Psoas muscle (tissue), 8 donors: ENCODE measurements at places on chromosomes 3 and 15. TPM values are rescaled to one million over a fixed set of nuclear protein-coding genes. Genes with fewer than 3 reads are reported as not detected.

DNA sequence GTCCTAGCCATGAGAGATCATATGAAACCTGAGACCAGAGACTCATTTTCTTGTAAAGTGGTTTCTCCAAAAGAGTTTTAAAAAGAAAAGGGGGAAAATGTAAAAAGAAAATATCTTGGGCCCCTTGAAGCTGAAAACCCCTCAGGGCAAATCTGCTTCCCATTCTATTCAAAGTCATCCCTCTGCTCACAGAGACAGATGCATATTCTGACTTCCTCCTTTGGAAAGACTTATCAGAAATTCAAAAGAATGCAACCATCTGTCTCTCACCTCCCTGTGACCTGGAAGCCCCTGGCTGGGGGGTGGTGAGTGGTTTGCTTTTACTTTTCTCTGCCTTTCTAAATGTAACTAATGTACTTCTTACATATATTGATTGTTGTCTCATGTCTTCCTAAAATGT is 1154.8 kb downstream of the NSUN3 start:
- no peak for DNase-seq

DNA sequence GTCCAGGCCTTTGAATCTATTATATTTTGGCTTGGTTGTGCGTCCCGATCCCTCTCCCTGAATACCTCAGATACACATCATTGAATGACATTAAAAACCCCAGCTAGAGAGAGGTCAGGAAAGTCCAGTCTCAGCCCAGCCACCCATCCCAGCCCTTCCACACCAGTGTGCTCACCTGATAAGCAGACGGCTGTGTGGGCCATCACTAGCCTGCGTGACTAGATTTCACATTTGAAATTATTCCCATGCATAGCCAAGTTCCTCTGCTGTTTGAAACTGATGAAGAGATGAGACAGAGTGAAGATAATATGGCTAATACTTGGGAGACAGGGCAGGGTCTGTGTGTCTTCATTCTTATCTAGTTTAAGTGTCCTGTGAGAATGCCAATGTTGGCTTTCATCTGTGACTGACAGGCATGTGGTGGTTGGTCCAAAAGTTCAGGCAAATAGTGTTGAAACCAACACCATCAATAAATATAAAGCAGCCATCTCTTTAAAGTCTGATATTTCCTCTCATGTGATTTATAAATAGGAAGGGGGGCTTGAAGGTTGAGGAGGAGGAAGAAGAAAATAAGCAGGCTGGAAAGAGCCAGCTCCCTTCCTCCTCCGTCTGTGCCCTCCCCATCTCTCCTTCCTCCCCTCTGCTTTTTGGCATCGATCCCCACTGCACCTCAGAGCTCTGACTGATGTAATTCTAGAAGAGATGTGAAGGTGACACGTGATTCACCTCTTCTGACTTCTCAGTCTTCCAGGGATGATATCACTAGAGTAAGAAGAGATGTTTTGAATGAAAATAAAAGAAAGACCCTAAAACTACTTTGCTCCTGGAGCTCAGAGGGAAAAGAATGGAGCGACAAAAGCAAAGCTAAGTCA is 5.1 kb downstream of the FAM43A start:
- DNase-seq = no peak

ATP8B4 gene
- total RNA-seq = 1.8 TPM

- peak; percentile 34 for DNase-seq
Measured at GRCh38 chr3:121018917-121019321, 110.9 kb downstream of the STXBP5L start.

- DNase-seq = no peak
Measured at GRCh38 chr15:35519541-35520149, 26.3 kb downstream of the DPH6 start.

GRM2 gene
- total RNA-seq = 0.51 TPM

SEMA6D gene
- total RNA-seq = 3.6 TPM

- DNase-seq = no peak
Measured at GRCh38 chr3:31878231-31878838, 102.7 kb downstream of the OSBPL10 start.

GRCh38 chr15:33701304-33701696 is 267.0 kb upstream of the CHRM5 start:
- DNase-seq = no peak

DNA sequence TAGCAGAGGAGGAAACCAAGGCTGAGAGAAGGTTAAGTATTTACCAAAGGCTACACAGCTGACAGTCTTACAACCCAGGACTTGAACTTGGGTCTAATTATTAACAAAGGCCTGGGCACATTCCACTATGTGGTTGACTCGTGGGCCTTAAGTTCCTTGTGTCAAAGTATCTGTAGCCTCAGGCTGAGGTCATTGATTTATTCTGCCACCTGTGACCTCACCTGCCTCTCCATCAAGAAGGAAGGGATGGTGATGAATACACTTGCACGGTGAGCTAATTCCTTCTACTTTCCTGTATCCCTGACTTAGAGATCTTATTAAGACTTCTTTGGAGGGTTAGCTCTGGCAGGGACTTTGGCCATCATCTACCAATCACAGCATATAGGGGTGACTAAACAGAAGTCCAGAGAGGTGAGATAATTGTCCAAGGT is 19.9 kb upstream of the LRRC58 start:
- DNase-seq = no peak

DHX30 gene
- total RNA-seq = 43.3 TPM

GATM gene
- total RNA-seq = 41.3 TPM

GRCh38 chr3:127779747-127780146 is 42.6 kb downstream of the MGLL start:
- peak; percentile 33 for DNase-seq

DNA sequence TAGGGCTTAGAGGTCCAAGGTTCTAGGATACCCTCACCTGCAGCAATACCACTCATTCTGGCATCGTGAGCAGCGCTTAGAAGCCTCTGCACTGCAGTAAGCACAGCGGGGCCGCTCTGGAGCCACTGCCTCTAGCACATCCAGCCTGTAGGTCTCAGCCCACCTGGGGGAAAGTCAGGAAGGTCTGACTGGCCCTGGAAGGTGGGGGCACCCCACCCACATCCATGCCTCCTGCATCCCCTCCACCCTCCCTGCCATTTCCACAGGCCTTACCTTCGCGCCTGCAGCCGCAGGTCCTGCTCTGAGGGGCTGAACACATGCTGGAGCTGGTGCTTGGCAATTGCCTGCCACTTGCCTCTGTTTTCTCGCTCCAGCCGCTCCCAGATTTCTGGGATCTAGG is 901 bp upstream of the RASSF1 start:
- no peak for DNase-seq

DNA sequence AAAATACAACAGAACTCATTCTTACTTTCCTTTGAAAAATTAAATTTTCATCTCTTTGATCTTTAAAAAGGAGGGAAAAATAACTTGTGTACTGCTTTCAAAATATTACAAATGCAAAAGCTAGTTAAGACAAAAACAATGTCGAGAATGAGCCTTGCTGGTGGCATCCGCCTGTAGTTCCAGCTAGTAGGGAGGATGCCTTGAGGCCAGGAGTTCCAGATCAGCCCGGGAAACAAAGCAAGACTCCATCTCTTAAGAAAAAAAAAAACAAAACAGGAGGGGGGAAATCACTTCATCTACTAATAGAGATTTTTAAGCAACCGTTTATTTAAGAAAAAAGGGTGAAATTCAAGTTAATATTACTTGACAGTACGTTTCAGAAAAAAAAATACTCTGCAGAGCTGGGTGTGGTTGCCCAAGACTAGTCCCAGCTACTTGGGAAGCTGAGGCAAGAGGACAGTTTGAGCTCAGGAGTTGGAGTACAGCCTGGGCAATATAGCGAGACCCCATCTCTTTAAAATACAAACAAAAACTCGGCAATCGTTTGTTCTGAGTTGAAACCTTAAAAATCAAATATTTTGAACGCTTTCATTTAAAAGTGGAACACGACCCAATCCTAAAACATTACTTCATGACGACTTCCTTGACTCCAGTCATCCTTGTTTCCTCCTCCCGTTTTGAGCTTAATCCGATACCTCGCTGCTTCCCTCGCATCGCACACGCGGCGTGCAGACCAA is 1.2 kb downstream of the KPNA1 start:
- DNase-seq = no peak

SLC28A2 gene
- total RNA-seq = not detected

DNA sequence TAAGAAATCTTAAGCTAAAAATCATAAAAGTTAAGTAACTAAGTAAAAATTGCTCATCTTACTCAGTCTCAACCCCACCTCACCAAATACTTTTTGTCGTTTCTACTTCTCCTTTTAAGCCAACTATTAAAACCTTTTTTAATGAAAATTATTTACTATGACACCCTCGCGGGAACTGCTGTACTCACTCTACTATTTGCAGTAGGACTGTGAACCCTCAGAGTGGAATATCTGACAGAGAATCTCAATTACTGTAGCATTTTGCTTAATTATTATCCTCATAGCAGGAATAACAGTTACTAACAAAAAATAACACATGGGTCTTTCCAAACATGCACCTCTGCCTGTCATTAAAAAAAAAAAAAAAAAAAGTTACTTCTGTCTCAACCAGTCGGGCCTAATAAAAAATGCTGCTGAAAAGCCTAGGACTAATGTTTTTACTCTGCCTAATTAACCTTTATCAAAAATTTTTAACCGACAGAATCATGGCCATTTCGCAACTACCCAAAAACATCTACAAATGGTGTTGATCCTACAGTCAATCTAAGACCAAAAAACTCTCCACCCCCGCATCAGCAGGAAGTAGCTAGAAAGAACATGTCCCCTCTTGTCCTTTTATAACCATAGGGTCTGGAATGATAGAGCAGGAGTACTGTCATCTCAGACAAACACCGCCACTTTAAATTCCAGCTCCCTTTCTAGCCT is 10.2 kb downstream of the ALDH1L1 start:
- DNase-seq = no peak

DNA sequence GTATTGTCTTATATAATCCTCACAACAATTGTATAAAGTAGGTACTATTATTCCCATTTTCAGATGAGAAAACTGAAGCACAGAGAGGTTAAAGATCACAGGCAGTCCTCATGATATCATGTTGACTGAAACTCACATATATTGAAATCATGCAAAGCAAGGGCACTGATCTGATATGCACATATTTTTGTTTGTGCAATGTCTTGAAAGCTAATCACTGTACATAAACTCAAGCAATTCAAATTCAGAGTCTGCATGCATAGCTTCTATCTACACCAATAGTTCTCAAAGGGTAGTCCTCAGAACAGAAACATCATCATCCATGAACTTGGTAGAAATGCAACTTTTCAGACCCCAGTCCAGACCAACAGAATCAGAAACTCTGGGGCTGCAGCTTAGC is 119.2 kb upstream of the STT3B start:
- no peak for DNase-seq

GRCh38 chr3:157329551-157329950 is 107.1 kb upstream of the PTX3 start:
- DNase-seq = no peak

GRCh38 chr3:138806376-138807080 is 28.2 kb downstream of the PIK3CB start:
- no peak for DNase-seq

GRCh38 chr3:172260381-172260780 is 187.9 kb downstream of the GHSR start:
- no peak for DNase-seq

MAPKAPK3 gene
- total RNA-seq = 249 TPM

DNA sequence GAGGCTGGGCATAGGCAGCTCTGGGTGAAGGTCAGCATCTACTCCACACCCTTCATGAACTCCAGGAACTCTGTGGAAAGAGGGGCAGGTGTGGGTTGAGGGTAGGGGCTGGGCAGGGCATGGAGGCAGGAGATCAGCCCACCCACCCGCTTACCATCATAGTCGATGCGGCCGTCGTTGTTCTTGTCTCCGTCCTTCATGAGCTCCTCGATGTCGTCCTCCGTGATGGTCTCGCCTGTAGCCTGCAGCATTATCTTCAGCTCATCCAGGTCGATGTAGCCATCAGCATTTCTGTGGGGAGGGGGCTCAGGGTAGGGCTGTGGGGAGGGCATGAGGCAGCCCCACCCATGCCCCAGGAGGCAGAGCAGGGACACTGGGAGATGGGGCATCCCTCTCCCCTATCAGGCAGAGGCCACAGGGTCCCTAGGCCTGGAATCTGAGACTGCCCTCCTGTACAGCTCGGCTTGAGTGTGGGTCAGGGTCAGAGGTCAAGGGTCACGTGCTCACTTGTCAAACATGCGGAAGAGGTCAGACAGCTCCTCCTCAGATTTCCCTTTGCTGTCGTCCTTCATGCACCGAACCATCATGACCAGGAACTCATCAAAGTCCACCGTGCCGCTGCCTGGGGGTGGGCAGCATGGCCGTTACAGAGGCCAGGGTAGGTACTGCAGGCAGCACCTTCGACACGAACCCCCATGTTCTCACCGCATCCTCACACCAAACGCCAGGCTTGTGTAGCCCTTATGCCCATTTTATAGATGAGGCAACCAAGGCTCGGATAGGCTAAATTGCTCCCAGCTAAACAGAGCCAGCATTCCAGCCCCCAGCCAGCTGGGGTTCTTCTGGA is 2.4 kb downstream of the TNNC1 start:
- no peak for DNase-seq

- DNase-seq = no peak
Measured at GRCh38 chr3:8441969-8442559, 59.6 kb upstream of the LMCD1 start.

DNA sequence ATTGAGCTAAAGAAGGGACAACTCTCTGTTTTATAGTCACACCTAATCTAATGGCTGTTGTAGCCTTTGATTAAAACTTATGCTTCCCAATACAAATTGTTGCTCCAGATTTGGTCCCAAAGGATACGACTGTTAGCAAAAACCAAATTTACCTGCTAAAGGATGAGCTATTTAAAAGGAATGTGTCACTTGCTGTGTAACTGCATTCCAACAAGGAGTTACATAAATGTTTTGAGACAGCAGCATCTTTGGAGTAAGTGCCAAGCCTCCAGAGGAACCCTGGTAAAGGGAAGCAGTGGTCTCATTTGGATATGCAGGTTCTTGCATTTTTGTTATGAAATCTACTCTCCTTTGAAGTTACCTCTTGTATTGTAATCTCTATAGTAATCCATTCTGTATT is 233.3 kb downstream of the THSD4 start:
- DNase-seq = no peak

- no peak for DNase-seq
Measured at GRCh38 chr3:124582621-124583395, 147.4 kb upstream of the UMPS start.

DNA sequence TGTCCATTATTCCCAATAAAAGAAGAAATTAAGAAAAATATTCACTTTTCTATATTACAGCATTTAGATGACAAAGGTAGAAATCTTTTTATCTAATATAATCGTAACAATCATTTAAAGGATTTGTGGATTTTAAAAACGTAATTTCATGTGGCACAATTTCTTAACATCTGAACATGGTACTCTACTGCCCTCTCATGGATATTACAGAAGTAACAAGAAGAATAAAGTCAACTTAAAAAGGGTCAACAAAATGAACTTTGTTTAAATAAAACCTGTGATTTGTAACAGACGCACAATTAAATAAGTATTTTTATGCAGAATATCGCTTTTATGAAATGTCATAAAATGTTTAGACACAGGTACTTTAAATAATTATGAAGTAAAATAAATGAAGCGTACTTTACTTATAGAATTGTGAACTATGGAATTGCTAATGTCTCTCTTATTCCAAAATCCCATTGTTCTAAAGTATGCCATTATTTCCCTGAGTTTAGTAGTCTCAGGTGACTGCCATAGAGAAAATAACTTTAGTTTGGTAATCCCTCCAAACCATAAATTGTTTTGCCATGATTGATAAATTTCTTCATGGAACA is 366.8 kb upstream of the ZNF385D start:
- DNase-seq = no peak
